ENCODE measurements at places on chromosomes 3 and 15.

DNA sequence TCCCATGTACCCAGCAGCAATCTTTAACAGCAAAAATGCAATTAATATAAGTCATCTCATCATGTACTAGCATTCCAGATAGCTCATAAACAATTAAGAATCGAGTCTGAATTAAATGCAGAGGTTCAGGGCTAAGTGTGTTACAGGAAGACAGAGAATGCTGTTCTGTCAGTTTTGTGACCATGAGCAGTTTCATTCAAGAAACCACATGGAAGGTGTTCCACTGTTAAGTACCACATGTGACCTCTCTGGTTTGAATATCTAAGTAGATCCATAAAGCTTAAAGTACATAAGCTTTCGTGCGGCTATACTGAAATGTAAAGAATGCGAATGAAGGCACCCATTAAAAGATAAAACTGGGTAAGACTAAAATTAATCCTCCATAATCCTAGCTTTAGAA lies 272.3 kb downstream of the IL5RA start:
- H3K4me3 ChIP-seq: no peak overlapping the region
- H3K27ac ChIP-seq: no peak overlapping the region
- DNase-seq: no peak

DNA sequence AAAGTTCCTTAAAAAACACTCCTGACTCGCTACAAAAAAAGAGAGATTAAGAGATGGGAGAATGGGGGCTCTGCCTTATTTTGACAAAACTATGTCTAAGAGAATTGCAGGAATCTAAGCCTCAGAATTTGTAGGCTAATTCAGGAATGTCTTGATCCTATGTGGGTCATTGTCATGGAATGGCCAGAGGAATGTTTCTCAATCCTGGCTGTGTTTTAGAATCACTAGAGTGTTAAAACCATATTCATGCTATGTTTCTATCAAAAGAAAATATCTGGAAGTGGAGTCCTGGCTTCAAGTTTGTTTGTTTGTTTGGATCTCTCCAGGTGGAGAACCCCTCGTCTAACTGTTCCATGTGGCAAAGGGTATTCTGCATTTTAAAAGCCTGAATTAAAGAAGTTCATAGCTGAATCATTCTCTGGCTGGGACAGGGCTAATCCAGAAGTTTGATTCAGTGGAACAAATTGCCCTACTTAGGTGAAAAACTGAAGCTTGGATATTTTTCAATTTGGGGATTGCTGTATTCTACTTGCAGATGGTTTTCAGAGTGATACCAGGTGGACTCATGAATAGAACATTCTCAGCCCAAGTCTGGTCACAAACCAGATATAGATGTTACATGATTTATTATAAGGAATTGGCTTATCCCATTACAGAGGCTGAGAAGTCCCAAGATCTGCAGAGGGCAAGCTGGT lies 28.2 kb downstream of the GJD2 start:
- no peak overlapping the region for H3K27ac ChIP-seq
- no peaks in the 10 kb centered on the region for H3K36me3 ChIP-seq
- no peak overlapping the region for H3K4me3 ChIP-seq
- DNase-seq: no peak

GRCh38 chr3:70042641-70043040 lies 43.1 kb downstream of the SAMMSON start:
- H3K4me1 ChIP-seq: no peaks in the 10 kb centered on the region
- no peak for DNase-seq
- H3K36me3 ChIP-seq: no peaks in the 10 kb centered on the region
- no peak overlapping the region for H3K27ac ChIP-seq

DNA sequence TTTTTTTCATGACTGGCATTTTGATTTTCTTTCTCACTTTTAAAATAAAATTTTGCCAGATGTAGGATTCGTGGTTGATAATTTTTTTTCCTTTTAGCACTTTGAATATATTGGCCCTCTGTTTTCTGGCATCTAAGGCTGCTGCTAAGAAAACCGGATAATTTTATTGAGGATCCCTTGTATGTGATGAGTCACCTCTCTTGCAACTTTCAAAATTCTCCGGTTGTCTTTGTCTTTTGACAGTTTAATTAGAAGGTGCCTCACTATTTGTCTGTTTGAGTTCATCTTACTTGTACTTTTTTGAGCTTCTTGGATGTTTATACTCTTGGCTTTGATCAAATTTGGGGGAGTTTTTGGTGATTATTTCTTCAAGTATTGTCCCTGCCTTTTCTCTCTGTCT lies 349.7 kb downstream of the LPP start:
- H3K27ac ChIP-seq: no peak overlapping the region
- H3K4me1 ChIP-seq: peaks cover 2% of the 10 kb centered on the region
- no peak for DNase-seq
- no peaks in the 10 kb centered on the region for H3K36me3 ChIP-seq
- no peaks in the 10 kb centered on the region for H3K27me3 ChIP-seq

DNA sequence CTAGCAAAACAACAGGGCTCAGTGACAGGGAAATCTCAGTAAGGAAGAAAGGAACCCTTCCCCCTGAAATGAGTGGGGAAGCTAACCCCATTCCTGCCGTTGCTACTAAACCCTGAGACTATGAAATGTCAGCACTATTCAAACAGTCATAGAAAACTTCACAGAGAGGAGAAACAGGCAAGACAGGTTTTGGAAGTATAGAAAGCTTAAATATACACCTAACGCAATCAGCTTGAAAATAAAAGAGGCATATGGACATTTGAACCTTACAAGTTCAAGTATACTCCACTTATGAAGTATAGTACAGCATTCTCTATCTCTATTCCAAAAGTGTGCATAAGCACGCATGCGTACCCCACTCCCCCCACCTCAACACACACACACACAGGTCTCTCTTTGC lies 17.6 kb upstream of the FRMD4B start:
- H3K36me3 ChIP-seq: no peaks in the 10 kb centered on the region
- no peak for DNase-seq
- H3K4me3 ChIP-seq: no peak overlapping the region

DNA sequence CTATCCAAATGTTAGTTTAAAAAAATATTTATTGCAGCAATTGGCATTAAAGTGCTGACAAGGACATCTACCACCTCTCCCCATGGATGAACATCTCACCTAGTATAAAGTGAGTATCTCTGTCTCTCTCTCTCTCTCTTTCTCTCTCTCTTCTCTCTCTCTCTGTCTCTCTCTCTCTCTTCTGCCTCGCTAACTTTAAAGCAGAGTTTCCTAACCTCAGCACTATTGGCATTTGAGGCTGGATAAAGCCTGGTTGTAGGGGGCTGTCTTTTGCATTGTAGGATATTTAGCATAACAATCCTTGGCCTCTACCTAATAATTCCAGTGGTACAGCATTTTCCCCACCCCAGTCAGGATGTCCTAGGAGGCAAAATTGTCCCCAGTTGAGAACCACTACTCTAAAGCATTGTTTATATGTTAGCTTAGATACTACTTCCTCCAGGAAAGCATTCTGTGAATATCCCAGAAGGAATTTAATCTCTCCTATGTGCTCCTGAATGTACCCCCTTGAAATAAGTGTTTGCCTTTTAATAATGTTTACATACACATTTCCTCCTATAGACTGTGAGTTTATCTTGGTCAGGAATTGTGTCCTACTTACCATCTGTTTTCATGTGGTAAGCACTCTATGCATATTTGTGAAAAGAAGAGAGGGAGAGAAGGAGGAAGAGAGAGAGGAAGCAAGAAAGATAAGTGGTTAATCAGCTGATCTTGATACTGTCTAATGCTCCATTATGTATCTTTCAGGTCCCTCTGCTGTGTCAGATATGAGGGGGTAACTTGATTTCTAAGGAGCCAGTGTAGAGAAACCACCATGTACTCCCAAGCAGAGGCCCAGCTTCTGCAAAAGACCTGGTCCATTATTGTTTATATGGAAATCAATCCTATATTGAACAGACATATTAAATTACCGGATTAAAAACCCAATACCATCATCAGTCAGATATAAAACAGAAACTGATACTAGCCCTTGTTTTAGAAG lies 346.6 kb downstream of the RBMS3 start:
- no peak overlapping the region for H3K27ac ChIP-seq
- H3K4me3 ChIP-seq: no peak overlapping the region
- H3K27me3 ChIP-seq: no peaks in the 10 kb centered on the region
- peaks cover 3% of the 10 kb centered on the region for H3K4me1 ChIP-seq

DNA sequence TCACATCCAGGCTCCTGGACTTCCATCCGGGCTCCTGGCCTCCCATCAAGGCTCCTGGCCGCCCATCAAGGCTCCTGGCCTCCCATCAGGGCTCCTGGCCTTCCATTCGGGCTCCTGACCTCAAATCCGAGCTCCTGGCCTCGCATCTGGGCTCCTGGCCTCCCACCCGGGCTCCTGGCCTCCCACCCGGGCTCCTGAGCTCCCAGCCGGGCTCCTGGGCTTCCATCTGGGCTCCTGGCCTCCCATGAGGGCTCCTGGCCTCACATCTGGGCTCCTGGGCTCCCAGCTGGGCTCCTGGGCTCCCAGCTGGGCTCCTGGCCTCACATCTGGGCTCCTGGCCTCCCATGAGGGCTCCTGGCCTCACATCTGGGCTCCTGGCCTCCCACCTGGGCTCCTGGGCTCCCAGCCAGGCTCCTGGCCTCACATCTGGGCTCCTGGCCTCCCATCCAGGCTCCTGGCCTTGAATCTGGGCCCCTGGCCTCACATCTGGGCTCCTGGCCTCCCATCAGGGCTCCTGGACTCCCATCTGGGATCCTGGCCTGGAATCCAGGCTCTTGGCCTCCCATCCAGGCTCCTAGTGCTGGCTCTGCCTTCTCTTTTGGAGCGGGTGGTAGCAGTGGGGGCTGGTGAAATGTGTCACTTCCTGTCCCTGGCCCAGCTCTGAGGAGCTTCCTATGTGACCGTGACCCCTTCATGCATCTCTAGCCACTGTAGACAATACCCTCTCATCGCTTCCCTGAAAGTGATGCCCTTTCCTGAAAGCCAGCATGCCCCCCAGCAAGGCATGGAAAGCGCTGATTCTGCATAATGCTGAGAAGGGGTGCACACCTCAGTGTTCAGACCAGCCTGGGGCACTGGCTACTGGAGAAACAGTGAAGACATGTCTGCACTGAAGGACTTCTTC lies 62.7 kb upstream of the BLM start:
- no peak overlapping the region for H3K4me3 ChIP-seq
- no peaks in the 10 kb centered on the region for H3K36me3 ChIP-seq
- no peaks in the 10 kb centered on the region for H3K27me3 ChIP-seq
- no peak for DNase-seq

DNA sequence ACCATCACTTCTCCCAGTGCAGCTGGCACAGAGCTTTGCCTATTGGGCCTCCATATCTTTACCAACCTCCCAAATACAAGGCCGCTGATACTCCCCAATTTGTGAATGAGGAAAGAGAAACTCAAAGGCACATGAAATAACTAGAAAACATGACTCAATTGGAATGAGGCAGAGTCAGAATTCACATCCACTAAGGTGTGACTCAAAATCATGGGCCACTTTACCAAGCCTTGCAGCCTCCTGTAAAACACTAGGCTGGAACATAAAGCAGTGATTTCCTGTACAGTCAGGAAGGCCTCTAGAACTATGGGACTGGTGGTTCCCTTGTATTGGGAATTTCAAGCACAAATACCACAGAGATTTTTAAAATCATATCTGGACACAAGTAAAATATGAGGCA lies 128.6 kb downstream of the DCLK3 start:
- H3K36me3 ChIP-seq: no peaks in the 10 kb centered on the region
- H3K4me3 ChIP-seq: no peak overlapping the region
- no peak for DNase-seq
- H3K27ac ChIP-seq: no peak overlapping the region

- H3K27me3 ChIP-seq: no peaks in the 10 kb centered on the region
- H3K27ac ChIP-seq: no peak overlapping the region
- no peaks in the 10 kb centered on the region for H3K36me3 ChIP-seq
- H3K4me3 ChIP-seq: no peak overlapping the region
- no peaks in the 10 kb centered on the region for H3K4me1 ChIP-seq
These were observed 894.6 kb downstream of the PLOD2 start for GRCh38 chr3:145266368-145266767.

DNA sequence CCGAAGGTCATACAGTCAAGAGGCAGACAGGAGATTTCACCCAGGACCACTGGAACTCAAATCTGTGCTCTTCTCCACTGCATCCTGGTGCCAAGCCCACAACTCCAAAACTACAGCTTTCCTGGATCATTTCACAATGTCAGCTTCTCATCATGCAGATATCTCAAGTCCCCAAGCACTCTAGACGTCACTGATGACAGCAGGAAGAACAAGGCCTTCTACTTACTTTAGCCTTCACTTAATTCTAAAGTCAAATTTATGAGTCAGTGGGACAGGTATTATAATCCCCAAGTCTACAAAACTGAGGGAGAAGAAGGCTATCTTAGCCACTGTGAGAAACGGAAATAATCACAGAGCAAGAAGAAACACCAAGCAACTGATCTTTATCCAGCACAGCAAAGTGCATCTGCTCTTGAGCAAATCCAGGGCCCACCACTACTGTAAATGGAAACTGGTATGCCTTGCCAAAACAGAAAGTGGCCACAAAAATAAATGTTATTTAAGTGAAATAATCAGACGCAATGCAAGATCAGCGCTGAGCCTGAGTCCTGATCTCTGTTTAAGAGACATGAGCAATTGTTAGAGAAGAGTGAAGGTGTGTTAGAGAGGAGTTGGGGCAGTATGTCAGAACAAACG lies 928 bp downstream of the RAD18 start:
- no peaks in the 10 kb centered on the region for H3K27me3 ChIP-seq
- H3K4me1 ChIP-seq: peaks cover 2% of the 10 kb centered on the region
- peak overlapping the region; percentile 96 for H3K4me3 ChIP-seq
- peak overlapping the region; percentile 90 for H3K27ac ChIP-seq
- H3K36me3 ChIP-seq: no peaks in the 10 kb centered on the region

GRCh38 chr15:82571722-82572222 lies 31.5 kb upstream of the RPS17 start:
- H3K4me1 ChIP-seq: peaks cover 7% of the 10 kb centered on the region
- H3K27ac ChIP-seq: peak overlapping the region; percentile 83

- no peaks in the 10 kb centered on the region for H3K36me3 ChIP-seq
- H3K4me1 ChIP-seq: no peaks in the 10 kb centered on the region
- no peaks in the 10 kb centered on the region for H3K27me3 ChIP-seq
- DNase-seq: no peak
- no peak overlapping the region for H3K27ac ChIP-seq
These were observed 2.5 kb downstream of the EEFSEC start for GRCh38 chr3:128155616-128156360.

DNA sequence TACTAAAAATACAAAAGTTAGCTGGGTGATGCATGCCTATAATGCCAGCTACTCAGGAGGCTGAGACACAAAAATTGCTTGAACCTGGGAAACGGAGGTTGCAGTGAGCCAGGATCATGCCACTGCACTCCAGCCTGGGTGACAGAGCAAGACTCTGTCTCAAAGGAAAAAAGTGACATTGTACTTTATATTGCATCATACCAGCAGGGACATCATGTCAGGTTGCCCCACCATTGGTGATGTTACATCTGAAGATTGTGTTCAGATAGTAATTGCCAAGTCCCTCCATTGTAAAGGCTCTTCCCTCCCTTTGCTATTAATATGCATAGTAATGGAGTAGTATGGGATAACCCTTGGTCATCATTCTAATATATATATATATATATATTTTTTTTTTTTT lies 44.8 kb downstream of the FOXL2 start:
- DNase-seq: no peak
- no peaks in the 10 kb centered on the region for H3K36me3 ChIP-seq
- no peak overlapping the region for H3K27ac ChIP-seq
- H3K4me1 ChIP-seq: peaks cover 2% of the 10 kb centered on the region

All from fibroblast of lung (primary cell).